Chondrocyte (in vitro differentiated cells): ENCODE measurements at places on chromosomes 7 and 10. TPM values are rescaled to one million over a fixed set of nuclear protein-coding genes. Genes with fewer than 3 reads are reported as not detected.
A peak's percentile ranks its signal among the peaks of the same experiment; 100 is the strongest.

DNA sequence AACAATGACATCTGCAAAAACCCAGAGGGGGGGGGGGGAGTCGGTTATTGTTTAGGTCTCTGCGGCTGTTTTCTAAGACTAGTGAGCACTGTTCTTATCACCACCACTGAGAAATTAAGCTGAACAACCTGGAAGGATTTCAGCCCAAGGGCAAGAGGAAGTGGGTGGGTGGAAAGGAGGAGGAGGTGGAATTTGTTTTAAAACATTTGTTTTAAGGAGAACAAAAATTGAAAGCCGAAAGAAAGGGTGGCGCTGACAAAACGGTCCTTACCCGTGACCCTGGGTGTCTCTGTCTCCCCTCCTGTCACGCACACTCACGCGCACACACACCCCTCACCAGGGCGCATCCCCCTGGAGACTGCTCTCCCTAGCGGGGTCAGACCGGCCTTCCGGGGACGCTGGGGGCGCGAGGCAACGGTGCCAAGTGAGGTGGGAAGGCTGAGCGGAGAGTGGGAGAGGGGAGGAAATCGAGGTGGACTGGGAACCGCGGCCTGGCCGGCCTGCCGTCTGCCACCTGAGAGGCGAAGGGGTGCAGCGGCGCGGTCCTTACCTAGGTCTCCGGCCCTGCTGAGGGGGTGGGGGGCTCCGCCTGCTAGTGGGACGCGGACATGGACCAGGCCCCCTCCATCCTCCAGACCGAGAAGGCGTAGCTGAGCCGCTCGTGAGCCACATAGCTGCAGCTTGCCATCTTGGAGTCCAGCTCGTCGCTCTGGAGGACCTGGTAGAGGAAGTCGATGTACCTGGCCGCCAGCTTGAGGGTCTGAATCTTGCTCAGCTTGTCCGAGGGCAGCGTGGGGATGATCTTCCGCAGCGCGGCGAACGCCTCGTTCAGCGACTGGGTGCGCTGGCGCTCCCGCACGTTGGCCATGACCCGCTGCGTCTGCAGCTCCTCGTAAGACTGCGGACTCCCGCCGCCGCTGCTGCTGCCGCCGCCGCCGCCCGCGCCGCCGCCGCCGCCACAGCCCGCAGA lies 1.0 kb downstream of the TWIST1 start:
- H3K4me3 ChIP-seq = peak overlapping the region; percentile 88
- H3K4me1 ChIP-seq = peaks cover 67% of the 10 kb centered on the region
- no peaks in the 10 kb centered on the region for H3K27me3 ChIP-seq
- H3K36me3 ChIP-seq = no peaks in the 10 kb centered on the region
- peak; percentile 93 for DNase-seq

GRCh38 chr10:44437840-44438511 lies 53.1 kb upstream of the CXCL12 start:
- no peak overlapping the region for H3K27ac ChIP-seq

DNA sequence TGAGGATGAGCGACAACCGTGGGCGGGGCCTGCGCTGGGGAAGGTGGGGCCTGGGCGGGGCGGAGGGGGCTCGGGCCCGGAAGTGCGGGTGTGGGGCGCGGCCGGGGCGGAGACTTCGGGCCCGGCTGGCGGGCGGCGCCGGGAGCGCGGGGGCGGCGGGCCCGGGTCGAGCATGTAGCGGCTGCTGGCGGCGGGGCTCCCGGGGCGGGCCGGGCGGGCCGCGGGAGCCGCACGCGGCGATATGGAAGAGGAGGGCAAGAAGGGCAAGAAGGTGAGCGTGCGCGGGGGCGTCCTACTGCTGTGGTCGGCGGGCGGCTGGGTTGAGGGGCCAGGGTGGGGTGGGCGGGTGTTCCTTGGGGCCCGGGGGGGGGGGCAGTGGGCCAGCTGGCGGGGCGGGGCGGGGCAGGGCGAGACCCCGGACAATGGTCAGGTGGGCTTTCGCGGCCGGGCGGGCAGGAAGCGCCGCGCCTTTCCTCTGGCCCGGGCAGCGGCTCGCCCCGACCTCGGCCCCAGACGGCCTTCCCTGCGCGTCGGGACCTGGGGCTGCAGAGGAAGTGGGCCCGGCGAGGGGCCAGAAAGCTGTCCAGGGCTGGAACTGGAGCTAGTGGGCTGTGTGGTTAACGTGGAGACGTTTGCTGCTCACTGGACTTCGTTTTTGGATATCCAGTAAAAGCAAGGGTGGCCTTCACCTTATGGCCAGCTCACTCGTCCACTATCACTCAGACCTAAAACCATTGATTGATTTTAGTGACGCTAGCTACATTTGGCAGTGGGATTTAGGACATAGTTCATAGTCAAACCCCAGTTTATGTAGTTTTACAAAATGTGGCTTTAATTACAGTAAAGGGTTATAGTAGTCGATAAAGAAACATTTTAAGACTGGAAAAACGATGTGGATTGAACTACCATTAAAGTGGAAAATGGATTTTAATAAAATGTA lies at the start of gene CCM2:
Gene CCM2, plus strand, starts transcription at position 109 of the 940 bp plus-strand sequence. Its CDS starts 133 bp downstream, at position 242.
- H3K4me1 ChIP-seq = peaks cover 16% of the 10 kb centered on the region
- peak within 1 kb of the TSS; percentile 95 for H3K27ac ChIP-seq
- peak within 1 kb of the TSS; percentile 90 for H3K4me3 ChIP-seq
- H3K36me3 ChIP-seq = no peaks in the 10 kb centered on the region

- no peaks in the 10 kb centered on the region for H3K27me3 ChIP-seq
- peaks cover 7% of the 10 kb centered on the region for H3K4me1 ChIP-seq
- H3K4me3 ChIP-seq = no peak overlapping the region
- DNase-seq = no peak
Observed at GRCh38 chr7:132450188-132450587, 126.1 kb downstream of the PLXNA4 start.

- peaks cover 4% of the 10 kb centered on the region for H3K36me3 ChIP-seq
- no peaks in the 10 kb centered on the region for H3K4me1 ChIP-seq
- H3K27ac ChIP-seq = no peak overlapping the region
- no peak overlapping the region for H3K4me3 ChIP-seq
Observed at GRCh38 chr7:90430614-90431460, 27.6 kb downstream of the CLDN12 start.

DNA sequence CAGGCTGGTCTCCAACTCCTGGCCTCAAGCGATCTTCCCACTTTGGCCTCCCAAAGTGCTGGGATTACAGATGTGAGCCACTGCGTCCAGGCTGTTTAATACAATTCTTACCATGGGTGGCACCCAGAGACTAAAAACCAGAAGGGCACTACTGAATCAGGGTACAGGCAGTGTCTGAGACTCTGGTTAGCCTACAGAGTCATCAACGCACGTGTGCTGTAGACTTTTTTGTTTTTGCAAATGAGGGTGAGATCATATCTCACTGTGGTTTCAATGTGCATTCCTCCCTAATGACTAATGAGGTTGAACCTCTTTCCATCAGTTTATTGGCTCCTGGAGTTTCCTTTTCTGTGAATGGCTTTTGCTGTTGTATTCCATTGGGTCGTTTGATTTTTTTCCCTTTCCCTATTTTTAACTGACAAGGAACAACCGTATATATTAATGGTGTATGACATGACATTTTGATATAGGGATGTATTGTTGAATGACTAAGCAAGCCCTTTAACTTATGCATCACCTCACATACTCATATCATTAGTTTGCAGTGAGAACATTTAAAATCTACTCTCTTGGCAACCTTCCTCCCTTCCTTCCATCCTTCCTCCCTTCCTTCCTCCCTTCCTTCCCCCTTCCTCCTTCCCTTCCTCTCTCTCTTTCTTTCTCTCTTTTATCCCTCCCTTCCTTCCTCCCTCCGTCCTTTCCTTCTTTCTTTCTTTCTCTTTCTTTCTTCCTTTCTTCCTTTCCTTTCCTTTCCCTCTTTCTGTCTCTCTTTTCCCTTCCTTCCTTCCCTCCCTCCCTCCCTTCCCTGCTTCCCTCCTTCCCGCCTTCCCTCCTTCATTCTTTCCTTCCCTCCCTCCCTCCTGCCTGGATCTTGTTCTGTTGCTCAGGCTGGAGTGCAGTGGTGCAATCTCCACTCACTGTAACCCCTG lies 9.3 kb upstream of the TMEM270 start:
- H3K36me3 ChIP-seq = no peaks in the 10 kb centered on the region
- no peak for DNase-seq
- H3K4me1 ChIP-seq = peaks cover 41% of the 10 kb centered on the region
- no peaks in the 10 kb centered on the region for H3K27me3 ChIP-seq
- no peak overlapping the region for H3K4me3 ChIP-seq

DNA sequence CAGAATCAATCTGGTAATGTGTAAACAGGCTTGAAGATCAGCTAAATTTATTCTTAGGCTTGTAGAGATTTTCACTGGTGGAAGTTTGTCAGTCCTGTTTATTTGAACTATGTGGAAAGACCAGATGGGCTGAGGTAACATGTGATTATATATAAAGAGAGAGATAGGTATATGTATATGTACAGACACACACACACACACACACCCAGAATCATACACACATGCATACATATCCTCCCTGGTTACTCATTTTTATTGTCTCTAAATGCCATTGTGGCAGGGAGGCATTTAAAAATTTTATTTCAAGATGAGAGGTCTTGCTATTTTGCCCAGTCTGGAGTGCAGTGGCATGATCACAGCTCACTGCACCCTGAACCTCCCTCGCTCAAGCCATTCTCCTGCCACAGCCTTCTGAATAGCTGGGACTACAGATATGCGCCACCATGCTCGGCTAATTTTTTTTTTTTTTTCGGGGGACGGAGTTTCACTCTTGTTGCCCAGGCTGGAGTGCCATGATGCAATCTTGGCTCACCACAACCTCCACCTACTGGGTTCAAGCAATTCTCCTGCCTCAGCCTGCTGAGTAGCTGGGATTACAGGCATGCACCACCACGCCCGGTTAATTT lies 78.1 kb upstream of the CYTH3 start:
- H3K27me3 ChIP-seq = no peaks in the 10 kb centered on the region
- no peak overlapping the region for H3K4me3 ChIP-seq
- H3K27ac ChIP-seq = no peak overlapping the region
- no peak for DNase-seq
- peaks cover 16% of the 10 kb centered on the region for H3K4me1 ChIP-seq

DNA sequence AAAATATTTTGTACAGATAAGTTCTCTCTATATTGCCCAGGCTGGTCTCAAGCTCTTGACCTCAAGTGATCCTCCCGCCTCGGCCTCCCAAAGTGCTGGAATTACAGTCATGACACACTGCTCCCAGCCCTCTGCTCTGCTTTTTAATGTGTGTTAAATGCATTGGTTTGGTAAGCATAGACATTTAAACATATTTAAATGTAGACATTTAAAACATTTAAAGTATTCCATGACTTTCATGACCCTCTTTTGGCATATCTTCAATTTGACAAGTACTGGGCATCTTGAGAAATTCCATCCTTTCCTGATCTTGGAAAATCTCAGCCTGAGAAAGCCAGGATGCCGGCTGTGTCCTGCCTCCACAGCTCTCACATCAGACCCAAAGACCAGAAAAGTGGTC lies 5.2 kb upstream of the SAR1A start:
- DNase-seq = no peak
- H3K4me3 ChIP-seq = no peak overlapping the region
- H3K27me3 ChIP-seq = no peaks in the 10 kb centered on the region
- no peaks in the 10 kb centered on the region for H3K36me3 ChIP-seq
- H3K4me1 ChIP-seq = peaks cover 9% of the 10 kb centered on the region

DNA sequence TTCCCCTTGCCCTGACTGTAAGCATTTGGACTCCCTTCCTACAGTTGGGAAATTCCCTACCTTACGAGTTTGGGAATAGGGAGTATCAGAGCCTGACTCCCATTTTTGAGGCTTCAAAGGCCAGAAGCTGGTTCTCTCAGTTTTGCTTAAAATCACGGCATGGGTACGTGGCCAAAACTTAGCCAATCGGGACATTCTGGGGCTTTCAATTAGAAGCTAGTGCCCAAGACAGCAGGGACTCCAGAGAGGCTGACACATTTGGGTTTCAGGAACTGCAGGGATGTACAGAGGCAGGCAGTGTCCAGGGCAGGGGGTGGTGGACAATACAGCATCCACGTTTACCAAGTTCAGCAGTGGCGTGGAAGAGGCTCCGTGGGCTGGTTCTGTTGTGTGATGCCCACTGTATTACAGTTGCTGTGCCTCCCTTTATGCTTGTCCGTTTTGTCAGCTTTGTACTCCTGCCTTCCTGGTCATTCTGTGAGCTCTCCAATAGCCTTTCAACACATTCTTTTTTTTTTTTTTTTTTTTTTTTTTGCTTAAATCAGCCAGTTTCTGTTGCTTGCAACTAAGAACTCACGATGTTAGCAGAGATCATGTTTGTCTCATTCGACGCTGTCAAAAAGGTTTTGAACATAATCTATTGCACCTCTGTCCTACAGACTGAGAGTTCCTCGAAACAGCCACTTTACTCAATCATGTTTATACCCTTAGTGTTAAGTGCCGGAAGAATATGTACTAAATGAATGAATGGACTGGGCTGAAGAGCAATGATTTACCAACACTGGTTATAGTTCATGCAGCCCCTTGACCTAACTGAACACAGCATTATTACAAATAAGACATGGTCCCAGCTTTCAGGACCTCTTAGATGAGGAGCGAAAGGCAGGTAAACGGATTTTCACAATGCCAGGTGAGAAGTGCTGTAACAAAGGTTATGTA lies 1.1 kb downstream of the GGCT start:
- H3K27me3 ChIP-seq = no peaks in the 10 kb centered on the region
- H3K27ac ChIP-seq = no peak overlapping the region
- no peak for DNase-seq
- peaks cover 29% of the 10 kb centered on the region for H3K4me1 ChIP-seq
- H3K36me3 ChIP-seq = peaks cover 2% of the 10 kb centered on the region
- H3K4me3 ChIP-seq = peak overlapping the region; percentile 79

GRCh38 chr10:86261941-86262687 lies 104.5 kb downstream of the GRID1 start:
- no peak overlapping the region for H3K27ac ChIP-seq
- no peak overlapping the region for H3K4me3 ChIP-seq

DNA sequence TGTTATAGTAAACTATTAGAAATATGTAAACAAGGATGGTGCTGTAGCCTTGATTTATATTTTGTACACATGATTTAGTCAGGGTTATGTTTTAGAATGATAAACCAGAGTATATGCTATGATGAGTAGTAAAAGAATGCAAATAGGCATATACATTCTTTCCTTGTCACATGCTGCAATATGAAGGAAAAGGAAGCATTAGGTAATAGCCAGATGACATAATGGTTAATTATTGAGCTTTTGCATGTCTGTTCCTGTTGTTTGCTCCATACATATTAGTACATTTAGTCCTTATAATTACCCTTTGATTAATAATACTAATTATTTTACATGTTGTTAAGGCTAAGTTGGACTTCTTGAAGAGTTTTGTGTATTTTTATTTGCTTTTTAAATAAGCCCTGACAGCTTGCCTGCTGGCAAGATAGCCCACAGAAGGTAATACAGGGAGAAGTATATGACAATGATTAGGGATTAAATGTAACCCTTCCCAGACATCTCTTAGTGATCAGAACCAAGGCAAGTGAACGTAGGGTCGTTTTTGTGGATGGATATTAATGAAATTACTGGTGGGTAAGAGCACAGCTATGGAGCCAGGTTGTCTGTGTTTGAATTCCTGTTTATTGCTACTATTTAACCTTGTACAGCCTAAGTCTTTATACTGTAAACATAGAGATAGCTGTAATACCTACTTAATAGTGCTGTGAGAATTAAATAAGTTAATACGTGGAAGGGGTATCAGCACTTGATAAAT lies 68.4 kb downstream of the PHTF2 start:
- DNase-seq = no peak
- H3K4me1 ChIP-seq = peaks cover 18% of the 10 kb centered on the region
- H3K4me3 ChIP-seq = no peak overlapping the region

GRCh38 chr7:152543799-152544198 lies 108.0 kb upstream of the KMT2C start:
- H3K27ac ChIP-seq = no peak overlapping the region
- H3K4me3 ChIP-seq = no peak overlapping the region
- H3K36me3 ChIP-seq = no peaks in the 10 kb centered on the region
- DNase-seq = no peak
- H3K27me3 ChIP-seq = no peaks in the 10 kb centered on the region
- H3K4me1 ChIP-seq = no peaks in the 10 kb centered on the region

CRYGN gene
- total RNA-seq = not detected in 3 replicates

SRRM3 gene
- 1.4 to 2.6 TPM (median 1.7 TPM) in 3 replicates for total RNA-seq

HYCC1 gene
- total RNA-seq = 51.5 to 54.9 TPM (median 54.9 TPM) in 3 replicates

NRP1 gene
- 111 to 126 TPM (median 122 TPM) in 3 replicates for total RNA-seq

TIAL1 gene
- total RNA-seq = 128 to 132 TPM (median 128 TPM) in 3 replicates

CREB5 gene
- 5.1 to 10.2 TPM (median 8.2 TPM) in 3 replicates for total RNA-seq

SPDYE8 gene
- not detected in 3 replicates for total RNA-seq

MYL10 gene
- 3.4 to 5.1 TPM (median 4.7 TPM) in 3 replicates for total RNA-seq
